ENCODE measurements at places on chromosomes 3 and 15. TPM values are rescaled to one million over a fixed set of nuclear protein-coding genes. Genes with fewer than 3 reads are reported as not detected.
A peak's percentile ranks its signal among the peaks of the same experiment; 100 is the strongest.

- DNase-seq, result peak; percentile 81
Measured at GRCh38 chr3:12993517-12994356, 79.5 kb downstream of the IQSEC1 start.

The ELL3 gene
- 1.4 TPM for total RNA-seq

- no peak for DNase-seq
Measured at GRCh38 chr3:40645883-40646282, 121.1 kb downstream of the ZNF621 start.

- no peak for DNase-seq
Measured at GRCh38 chr15:43868406-43868805, 41.6 kb downstream of the WDR76 start.

The INKA1 gene
- total RNA-seq, result not detected

- DNase-seq, result no peak
Measured at GRCh38 chr3:63966007-63966406, 53.8 kb upstream of the SCAANT1 start.

GRCh38 chr15:92899948-92900730 lies at the start of gene CHD2:
Gene CHD2, plus strand, starts transcription at chr15:92900324. Its CDS starts 914 bp downstream, at chr15:92901238.
- peak; percentile 89 for DNase-seq

DNA sequence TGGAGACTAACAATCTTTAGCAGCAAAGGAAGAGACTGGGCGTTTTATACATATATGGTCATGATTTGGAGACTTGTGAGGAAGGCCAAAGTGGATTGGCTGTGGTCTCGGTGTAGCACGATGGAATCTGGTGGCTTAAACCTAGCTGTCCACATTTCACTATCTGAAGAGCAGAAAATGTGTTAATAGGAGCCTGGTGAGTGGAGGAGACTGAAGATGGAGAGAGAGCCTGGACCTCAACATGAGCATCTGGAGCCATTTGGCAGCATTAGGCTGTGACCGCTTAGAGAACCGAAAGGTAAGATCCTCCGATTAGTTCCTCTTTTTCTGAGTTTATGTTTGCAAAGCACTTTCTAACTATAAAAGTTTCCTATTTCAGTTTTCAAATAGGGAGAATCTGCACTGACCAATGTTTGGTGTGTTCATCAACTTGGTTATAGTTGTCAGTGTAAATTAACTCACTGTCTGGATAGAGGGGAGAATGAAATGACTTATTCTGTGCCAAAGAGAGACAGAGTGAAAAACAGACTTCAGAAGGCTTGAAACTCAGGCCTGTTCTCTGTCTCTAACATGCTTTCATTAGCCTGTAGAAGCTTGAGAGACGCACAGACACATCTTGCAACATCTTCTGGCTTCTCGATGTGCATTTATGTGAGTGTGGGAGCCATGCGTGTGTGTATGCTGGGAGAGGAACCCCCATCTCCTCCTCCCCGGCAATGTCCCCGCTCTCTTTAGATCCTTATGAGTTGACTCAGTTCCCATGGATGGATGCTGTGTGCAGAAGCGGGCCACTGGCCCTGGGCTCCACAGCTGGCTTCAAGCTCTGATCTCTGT lies 244.7 kb upstream of the TBL1XR1 start:
- no peak for DNase-seq

The MEGF11 gene
- total RNA-seq, result 1.5 TPM
